ENCODE measurements at places on chromosomes 2 and 18. TPM values are rescaled to one million over a fixed set of nuclear protein-coding genes. Genes with fewer than 3 reads are reported as not detected.

- no peaks in the 10 kb centered on the region for H3K4me1 ChIP-seq
- H3K36me3 ChIP-seq: peaks cover 26% of the 10 kb centered on the region
- H3K27me3 ChIP-seq: no peaks in the 10 kb centered on the region
- no peak for DNase-seq
- H3K27ac ChIP-seq: no peak overlapping the region
Measured at GRCh38 chr2:274503-274902, 9.8 kb downstream of the ACP1 start.

Gene INPP4A
- 165 TPM for total RNA-seq

Gene KIF5C
- total RNA-seq: 3.6 TPM

Gene NCL
- 457 TPM for total RNA-seq

Gene UGT1A8
- not detected for total RNA-seq

- no peak for DNase-seq
- no peaks in the 10 kb centered on the region for H3K36me3 ChIP-seq
- H3K4me1 ChIP-seq: peaks cover 25% of the 10 kb centered on the region
- H3K4me3 ChIP-seq: no peak overlapping the region
Measured at GRCh38 chr2:191638079-191638801, 39.7 kb upstream of the NABP1 start.

DNA sequence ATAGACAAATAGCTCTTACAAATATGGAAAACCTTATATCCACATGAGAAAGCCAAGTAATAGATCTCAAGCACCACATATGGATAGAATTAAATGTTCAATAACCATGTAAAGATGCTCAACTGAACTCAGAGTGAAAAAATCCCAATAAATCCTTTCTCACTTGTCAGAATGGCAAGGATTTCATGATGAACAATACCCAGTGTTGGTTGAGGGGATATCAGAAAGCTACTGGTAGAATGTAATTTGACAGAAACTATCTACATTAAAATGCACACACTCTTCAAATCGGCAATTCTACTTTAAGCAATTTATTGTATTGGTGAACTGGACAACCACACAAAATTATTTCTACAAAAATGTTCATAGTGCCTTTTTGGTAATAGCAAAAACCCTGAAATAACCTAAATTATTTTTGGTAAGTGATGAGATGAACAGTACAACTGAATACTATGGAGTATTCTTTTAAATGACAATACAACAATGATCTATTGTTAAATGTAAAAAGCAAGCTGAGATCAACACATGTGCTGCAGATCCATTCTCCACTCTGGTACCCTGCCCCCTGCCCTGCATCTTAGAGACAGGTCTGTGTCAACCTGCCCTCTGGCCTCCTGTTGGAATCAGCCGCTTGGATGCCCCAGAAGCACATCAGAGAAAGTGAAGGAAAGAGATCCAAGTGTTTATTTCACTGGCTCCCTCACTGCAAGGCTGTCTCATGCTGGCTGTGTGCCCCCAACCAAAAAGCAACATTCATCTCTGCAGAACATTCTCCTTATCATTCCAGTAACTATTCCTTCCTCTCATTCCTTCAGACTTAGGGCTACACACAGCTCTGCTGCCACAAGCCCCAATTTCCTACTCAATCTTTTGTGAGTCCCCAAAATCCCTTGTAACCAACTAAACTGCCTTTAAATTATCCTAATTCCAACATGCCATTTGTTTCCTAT, 442.5 kb downstream of the LRATD1 start:
- DNase-seq: no peak
- no peak overlapping the region for H3K27ac ChIP-seq
- no peaks in the 10 kb centered on the region for H3K4me1 ChIP-seq
- no peaks in the 10 kb centered on the region for H3K36me3 ChIP-seq
- H3K4me3 ChIP-seq: no peak overlapping the region

Gene BOLL
- total RNA-seq: not detected

GRCh38 chr2:191508738-191509137, 169.2 kb upstream of the NABP1 start:
- H3K36me3 ChIP-seq: no peaks in the 10 kb centered on the region
- no peaks in the 10 kb centered on the region for H3K4me1 ChIP-seq
- no peak for DNase-seq
- no peak overlapping the region for H3K27ac ChIP-seq
- no peaks in the 10 kb centered on the region for H3K27me3 ChIP-seq

Gene KANSL3
- total RNA-seq: 65.0 TPM

Gene TMEM200C
- not detected for total RNA-seq

GRCh38 chr18:42001801-42002200, 46.8 kb downstream of the PIK3C3 start:
- DNase-seq: no peak
- H3K36me3 ChIP-seq: peaks cover 52% of the 10 kb centered on the region
- no peaks in the 10 kb centered on the region for H3K4me1 ChIP-seq
- H3K27me3 ChIP-seq: no peaks in the 10 kb centered on the region

DNA sequence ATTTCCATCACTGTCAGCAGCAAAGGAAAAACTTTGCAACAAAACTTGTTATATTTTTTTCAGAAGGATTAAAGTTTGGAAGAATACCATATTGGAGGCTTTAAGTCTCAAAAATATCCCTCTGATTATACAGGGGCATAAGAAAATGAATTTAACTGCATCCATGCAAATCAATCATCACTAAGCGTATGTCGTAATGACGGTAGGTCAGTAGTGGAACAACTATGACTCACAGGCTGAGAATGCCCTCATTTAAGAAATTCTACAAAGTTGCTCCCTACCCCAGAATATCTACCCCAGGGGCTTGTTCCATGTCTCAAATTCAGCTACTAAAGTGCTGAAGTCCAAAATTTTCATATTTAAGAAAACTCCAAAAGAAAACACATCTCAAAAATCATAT, 12.5 kb upstream of the NAB1 start:
- H3K4me1 ChIP-seq: no peaks in the 10 kb centered on the region
- H3K36me3 ChIP-seq: no peaks in the 10 kb centered on the region
- H3K27ac ChIP-seq: no peak overlapping the region
- H3K4me3 ChIP-seq: no peak overlapping the region

DNA sequence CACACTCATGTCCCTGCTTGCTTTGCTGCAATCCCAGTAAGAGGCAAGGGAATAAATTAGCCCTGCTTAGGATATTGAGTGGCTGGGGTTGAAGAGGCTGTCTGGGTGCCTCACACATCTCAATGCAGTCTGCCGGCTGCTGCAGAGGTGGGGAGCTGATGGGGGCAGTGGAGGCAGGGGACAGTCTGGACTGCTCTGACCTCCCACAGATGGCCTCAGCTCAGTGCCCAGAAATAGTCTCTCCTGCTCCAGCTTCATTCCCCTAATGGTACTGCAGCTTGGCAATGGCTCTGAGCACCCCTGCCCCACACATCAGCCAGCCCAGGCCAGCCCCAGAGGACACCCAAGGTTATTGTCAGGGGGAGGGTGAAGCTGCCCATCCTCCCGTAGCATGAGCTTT, 21.5 kb upstream of the TNS1 start:
- no peak for DNase-seq
- no peaks in the 10 kb centered on the region for H3K36me3 ChIP-seq

- H3K36me3 ChIP-seq: no peaks in the 10 kb centered on the region
- no peak overlapping the region for H3K27ac ChIP-seq
- H3K4me3 ChIP-seq: no peak overlapping the region
- no peaks in the 10 kb centered on the region for H3K27me3 ChIP-seq
- DNase-seq: no peak
Measured at GRCh38 chr2:19461504-19462255, 103.3 kb upstream of the OSR1 start.

Gene NDUFB3
- total RNA-seq: 47.9 TPM

Gene PLEKHM3
- total RNA-seq: 13.8 TPM

DNA sequence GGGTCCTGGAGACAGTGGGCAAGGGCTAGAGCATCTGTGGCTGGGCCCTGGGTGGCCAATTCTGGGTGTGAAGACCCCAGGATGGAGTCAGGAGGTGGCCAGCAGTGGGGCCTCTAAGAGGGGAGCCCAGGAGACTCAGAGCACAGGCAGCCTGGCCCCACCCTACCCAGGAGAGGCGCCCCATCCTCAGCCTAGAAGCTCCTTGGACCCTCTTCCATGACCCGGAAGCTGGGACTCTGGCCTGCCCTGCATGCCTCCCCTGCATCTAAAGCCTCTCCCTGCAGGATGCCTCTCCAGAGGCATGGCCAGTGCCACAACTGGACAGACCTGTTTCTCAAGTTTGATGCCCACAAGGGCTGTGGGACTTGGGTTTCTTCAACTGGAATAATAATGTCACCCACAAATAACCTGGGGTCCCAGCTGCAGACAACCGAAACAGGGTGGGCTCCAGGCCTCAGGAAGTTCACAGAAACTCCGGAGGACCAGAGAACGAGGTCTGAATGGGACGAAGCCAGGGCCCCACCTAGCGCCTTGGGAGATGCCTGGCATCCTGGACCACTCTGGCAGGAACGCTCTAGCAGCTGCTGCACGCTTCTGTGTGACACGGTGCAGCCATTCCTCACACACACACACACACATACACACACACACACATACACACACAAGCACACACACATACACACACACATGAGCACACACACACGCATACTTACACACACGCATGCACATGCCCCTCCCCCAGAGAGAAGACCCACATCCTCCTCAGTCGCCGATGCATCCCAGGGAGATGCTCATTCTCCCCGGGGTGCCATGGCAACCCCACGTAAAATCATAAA, 16.4 kb downstream of the KCNIP3 start:
- H3K27ac ChIP-seq: no peak overlapping the region
- H3K4me1 ChIP-seq: no peaks in the 10 kb centered on the region
- no peaks in the 10 kb centered on the region for H3K27me3 ChIP-seq
- no peaks in the 10 kb centered on the region for H3K36me3 ChIP-seq

GRCh38 chr2:61141151-61141550, 20.8 kb upstream of the C2orf74 start:
- no peak overlapping the region for H3K4me3 ChIP-seq
- no peaks in the 10 kb centered on the region for H3K36me3 ChIP-seq
- H3K27me3 ChIP-seq: no peaks in the 10 kb centered on the region
- peaks cover 5% of the 10 kb centered on the region for H3K4me1 ChIP-seq
- H3K27ac ChIP-seq: no peak overlapping the region

- H3K27me3 ChIP-seq: no peaks in the 10 kb centered on the region
- no peak overlapping the region for H3K27ac ChIP-seq
- H3K4me1 ChIP-seq: peaks cover 14% of the 10 kb centered on the region
Measured at GRCh38 chr2:101515477-101515876, 40.6 kb upstream of the RFX8 start.

DNA sequence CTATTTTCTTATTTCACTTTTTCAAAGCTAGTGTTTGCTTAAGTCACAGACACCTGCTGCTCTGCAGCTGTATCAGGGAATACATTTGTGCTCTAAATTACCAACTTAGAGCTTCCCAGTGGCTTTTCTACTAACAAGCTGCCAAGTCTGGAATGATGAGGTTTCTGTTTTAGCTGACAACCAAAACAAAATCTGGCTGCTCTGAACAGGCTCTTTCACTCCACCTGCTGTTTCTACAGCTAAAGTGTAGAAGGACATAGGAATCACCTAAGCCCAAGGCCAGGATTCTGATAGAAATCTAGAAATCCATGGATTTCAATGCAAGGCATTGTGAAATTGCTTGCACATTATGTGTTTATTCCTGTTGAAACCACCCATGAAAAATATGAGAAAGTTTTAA, 201.2 kb downstream of the SUCLG1 start:
- no peaks in the 10 kb centered on the region for H3K4me1 ChIP-seq
- no peak overlapping the region for H3K4me3 ChIP-seq
- DNase-seq: no peak

DNA sequence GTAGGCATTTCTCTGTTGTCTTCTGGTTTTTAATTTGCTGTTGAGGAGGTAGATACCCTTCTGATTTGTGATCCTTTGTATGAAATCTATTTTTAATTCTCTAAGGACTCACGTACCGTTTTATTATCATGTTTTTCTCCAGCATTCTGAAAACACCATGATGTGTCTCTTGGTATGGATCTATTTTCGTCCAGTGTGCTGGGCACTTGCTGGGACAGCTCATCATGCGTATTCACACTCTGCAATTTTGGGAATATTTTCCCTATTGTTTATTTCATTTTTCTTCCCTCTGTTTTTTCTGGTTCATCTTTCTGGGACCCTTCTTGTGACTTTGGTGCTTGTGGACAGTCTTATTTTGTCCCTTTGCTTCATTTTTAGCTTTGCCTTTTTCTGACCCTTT, 21.9 kb downstream of the RPIA start:
- H3K36me3 ChIP-seq: no peaks in the 10 kb centered on the region
- no peak for DNase-seq
- H3K27ac ChIP-seq: no peak overlapping the region
- no peaks in the 10 kb centered on the region for H3K27me3 ChIP-seq
- H3K4me3 ChIP-seq: no peak overlapping the region

DNA sequence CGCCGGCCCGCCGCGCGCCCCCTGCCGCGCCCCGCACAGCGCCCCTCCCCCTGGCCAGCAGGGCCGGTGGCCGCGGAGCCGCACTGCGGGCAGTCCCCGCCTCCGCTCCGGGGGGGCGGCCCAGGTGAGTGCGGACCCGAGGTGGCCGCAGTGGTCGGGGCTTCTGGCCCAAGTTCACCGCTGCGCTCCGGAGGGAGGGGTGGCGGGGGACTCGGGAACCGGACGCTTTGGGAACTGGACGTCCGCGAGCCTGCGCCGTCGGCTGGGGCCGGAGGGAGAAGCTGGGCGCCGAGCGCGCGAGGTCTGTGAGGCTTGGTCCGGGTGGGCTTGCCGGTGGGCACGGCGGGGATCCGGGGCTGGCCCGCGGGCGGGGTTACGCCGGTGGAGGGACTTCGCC, 591 bp upstream of the LDLRAD4 start:
- H3K4me3 ChIP-seq: peak overlapping the region; percentile 55
- peaks cover 16% of the 10 kb centered on the region for H3K4me1 ChIP-seq
- H3K27ac ChIP-seq: peak overlapping the region; percentile 76
- no peaks in the 10 kb centered on the region for H3K27me3 ChIP-seq
- no peaks in the 10 kb centered on the region for H3K36me3 ChIP-seq
- no peak for DNase-seq

DNA sequence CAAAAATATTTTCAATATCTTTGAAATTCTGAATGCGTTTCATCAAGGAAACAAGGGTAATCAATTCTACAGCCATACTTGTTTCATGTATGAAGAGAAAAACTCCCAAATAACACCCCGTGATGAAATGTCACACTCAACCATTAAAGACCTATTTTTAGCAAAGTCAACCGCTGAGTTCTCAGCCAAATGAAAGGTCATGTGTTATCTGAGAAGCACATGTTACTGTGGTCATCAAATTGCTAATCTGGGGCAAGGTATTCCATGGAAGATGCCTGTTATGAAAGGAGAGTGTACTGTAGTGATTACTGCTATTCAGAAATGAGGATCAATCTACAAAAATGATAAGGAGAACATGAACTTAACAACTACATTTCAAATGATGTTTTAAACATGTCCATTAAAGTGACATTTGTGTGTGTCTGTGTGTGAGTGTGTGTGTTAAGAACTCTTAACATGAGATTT, 126.7 kb downstream of the BCL2 start:
- no peak overlapping the region for H3K27ac ChIP-seq
- no peaks in the 10 kb centered on the region for H3K27me3 ChIP-seq
- DNase-seq: no peak

All from naive thymus-derived CD4-positive, alpha-beta T cell (primary cell).